Activated naive CD8-positive, alpha-beta T cell treated with anti-CD3 and anti-CD28 coated beads for 36 hours (primary cell): ENCODE measurements at places on chromosomes 2 and 18. TPM values are rescaled to one million over a fixed set of nuclear protein-coding genes. Genes with fewer than 3 reads are reported as not detected.

RBKS gene
- total RNA-seq: 5.1 TPM

- H3K27me3 ChIP-seq: no peaks in the 10 kb centered on the region
- H3K36me3 ChIP-seq: no peaks in the 10 kb centered on the region
- no peak overlapping the region for H3K4me3 ChIP-seq
- no peaks in the 10 kb centered on the region for H3K4me1 ChIP-seq
Observed at GRCh38 chr2:195929531-195929930, 139.1 kb downstream of the DNAH7 start.

GRCh38 chr2:58237741-58238140 lies 3.4 kb downstream of the FANCL start:
- DNase-seq: no peak
- no peak overlapping the region for H3K4me3 ChIP-seq
- peaks cover 24% of the 10 kb centered on the region for H3K36me3 ChIP-seq

DNA sequence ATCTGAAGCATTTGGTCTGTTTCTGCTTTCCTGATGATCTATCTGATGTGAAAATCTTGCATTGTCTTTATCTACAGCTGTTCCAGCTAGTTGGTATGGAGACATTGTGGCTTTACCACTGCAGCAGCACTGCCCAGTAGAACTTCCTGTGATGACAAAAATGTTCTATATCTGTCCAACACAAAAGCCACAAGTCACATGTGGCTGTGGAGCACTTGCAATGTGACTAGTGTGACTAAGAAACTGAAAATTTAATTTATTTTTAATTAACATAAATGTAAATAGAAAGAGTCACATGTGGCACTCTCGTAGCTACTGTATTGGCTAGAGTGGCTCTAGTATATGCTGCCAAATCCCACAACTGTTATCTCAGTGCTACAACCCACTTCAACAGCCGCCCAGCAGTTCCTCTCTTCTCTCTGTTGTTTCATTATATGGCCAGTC lies 425.7 kb downstream of the SETBP1 start:
- no peak overlapping the region for H3K27ac ChIP-seq
- H3K4me3 ChIP-seq: no peak overlapping the region
- no peak for DNase-seq
- no peaks in the 10 kb centered on the region for H3K4me1 ChIP-seq
- no peaks in the 10 kb centered on the region for H3K27me3 ChIP-seq

DNA sequence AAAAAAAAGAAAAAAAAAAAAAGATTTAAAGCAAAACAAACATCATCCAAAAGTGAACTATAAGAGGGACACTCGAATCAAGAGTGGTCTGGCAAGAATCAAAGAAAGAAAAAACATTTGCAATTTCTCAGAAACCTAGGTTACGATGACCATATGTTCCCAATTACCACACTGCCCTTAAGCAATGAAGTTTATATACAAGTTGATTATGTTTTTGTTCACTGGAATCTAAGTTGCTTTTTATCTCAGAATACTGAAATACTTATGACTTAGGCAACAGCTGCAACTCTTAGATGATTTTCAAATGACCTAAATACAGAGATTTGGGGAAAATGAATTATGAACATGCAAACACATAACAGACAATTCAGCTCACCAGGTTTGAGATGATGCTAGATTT lies 597.1 kb upstream of the CHAC2 start:
- no peaks in the 10 kb centered on the region for H3K27me3 ChIP-seq
- no peak for DNase-seq
- H3K27ac ChIP-seq: no peak overlapping the region
- H3K4me3 ChIP-seq: no peak overlapping the region
- no peaks in the 10 kb centered on the region for H3K4me1 ChIP-seq

IL36G gene
- total RNA-seq: not detected

ATG4B gene
- total RNA-seq: 72.5 TPM

GRCh38 chr2:138037090-138037489 lies 72.8 kb downstream of the HNMT start:
- DNase-seq: no peak
- H3K36me3 ChIP-seq: no peaks in the 10 kb centered on the region
- no peaks in the 10 kb centered on the region for H3K4me1 ChIP-seq

BUB1 gene
- 80.4 TPM for total RNA-seq

DNA sequence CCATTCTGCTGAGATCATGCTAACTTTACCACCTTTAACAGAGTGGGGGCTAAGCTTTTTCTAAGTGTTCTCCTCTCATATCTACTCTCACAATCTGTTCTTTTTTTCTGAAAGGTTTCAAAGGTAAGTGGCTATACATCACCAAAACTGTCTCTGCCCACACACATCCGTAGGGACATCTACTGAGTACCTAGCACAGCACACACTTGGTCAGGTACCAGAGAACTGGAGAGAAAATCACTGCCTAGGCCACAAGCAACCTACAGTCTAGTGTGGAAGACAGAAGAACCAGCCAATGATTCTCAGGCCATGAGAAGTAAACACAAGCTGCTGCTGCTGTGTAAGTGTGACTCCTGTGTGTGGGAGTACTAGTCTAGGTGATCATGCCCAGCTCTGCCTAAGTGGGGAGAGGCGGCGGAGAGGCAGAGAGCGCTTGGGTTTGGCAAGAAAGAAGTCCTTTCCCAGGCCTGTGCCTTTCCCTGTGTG lies 176.1 kb upstream of the ZFP36L2 start:
- H3K27me3 ChIP-seq: no peaks in the 10 kb centered on the region
- no peak overlapping the region for H3K4me3 ChIP-seq
- H3K36me3 ChIP-seq: peaks cover 5% of the 10 kb centered on the region
- DNase-seq: no peak
- H3K27ac ChIP-seq: no peak overlapping the region

DNA sequence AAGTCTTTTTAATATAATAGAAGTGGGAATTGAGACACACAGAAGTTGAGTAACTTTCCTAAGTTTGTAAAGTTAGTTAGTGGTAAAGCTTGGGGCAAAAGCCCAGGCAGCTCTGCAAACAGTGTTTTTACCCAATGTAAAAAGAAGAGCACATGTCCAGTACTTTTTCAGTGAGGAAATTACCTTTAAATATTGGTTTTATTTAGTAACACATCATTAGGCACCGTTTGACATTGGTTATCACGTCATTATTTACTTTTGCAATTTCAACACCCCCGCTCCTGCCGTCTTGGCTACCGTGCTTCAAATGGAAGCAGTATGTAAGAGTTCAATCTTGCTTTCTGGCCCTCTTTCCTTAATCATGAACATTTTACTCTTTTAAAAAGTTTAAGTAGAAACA lies 807.9 kb downstream of the EPHA4 start:
- no peaks in the 10 kb centered on the region for H3K36me3 ChIP-seq
- H3K27ac ChIP-seq: no peak overlapping the region
- H3K4me3 ChIP-seq: no peak overlapping the region
- DNase-seq: no peak
- no peaks in the 10 kb centered on the region for H3K4me1 ChIP-seq

- H3K36me3 ChIP-seq: peaks cover 20% of the 10 kb centered on the region
- no peak for DNase-seq
- H3K27me3 ChIP-seq: no peaks in the 10 kb centered on the region
- H3K4me3 ChIP-seq: no peak overlapping the region
- peaks cover 44% of the 10 kb centered on the region for H3K4me1 ChIP-seq
Observed at GRCh38 chr18:23068570-23069310, 66.5 kb upstream of the CABLES1 start.

- no peak overlapping the region for H3K4me3 ChIP-seq
- H3K4me1 ChIP-seq: peaks cover 7% of the 10 kb centered on the region
- no peak overlapping the region for H3K27ac ChIP-seq
- H3K36me3 ChIP-seq: no peaks in the 10 kb centered on the region
Observed at GRCh38 chr2:72139874-72140620, 7.6 kb downstream of the CYP26B1 start.

SLC4A5 gene
- 1.5 TPM for total RNA-seq

- H3K36me3 ChIP-seq: peaks cover 12% of the 10 kb centered on the region
- H3K4me3 ChIP-seq: no peak overlapping the region
- no peak overlapping the region for H3K27ac ChIP-seq
- no peaks in the 10 kb centered on the region for H3K27me3 ChIP-seq
Observed at GRCh38 chr2:157326698-157327097, 1.1 kb upstream of the ERMN start.

DNA sequence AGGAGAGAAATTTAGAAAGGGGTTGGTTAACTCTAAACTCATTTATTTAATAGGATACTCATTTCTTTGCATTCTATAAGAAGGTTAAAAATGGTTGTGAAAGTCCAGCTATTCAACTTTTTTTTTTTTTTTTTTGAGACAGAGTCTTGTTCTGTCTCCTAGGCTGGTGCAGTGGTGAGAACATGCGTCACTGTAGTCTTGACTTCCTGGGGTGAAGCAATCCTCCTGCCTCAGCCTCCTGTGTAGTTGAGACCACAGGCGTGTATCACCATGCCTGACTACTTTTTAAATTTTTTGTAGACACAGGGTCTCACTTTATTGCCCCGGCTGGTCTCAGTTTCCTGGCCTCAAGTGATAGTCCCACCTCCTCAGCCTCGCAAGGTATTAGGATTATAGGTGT lies 11.9 kb downstream of the ELP2 start:
- H3K4me1 ChIP-seq: peaks cover 10% of the 10 kb centered on the region
- H3K4me3 ChIP-seq: no peak overlapping the region
- DNase-seq: no peak
- no peaks in the 10 kb centered on the region for H3K27me3 ChIP-seq
- no peak overlapping the region for H3K27ac ChIP-seq
- H3K36me3 ChIP-seq: peaks cover 13% of the 10 kb centered on the region

DNA sequence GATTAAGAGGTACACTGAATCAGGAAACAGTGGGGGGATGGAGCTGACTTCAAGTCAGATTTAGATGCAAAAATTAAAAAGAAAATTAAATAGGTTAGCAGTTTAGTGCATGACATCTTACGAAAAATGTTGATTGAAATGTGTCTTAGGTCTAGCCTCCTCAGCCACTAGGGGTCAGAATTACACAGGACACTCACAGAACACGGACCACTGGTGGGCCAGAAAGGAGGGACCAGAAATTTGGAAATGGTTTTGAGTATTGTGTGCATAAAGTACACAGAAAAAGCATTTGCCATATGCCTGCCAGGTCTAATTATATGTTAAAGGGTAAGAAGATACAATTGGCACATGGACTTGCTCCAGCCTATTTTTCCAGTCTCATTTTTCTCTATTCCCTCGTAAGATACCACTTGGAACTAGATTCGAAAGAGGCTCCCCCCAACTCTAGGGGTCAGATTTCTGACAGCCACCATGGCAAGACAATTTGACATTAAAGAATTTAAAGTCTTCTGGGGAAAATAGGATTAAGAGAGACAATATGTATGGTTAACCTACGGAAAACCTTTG lies 550.2 kb upstream of the SETBP1 start:
- no peak overlapping the region for H3K27ac ChIP-seq
- no peaks in the 10 kb centered on the region for H3K27me3 ChIP-seq
- no peak overlapping the region for H3K4me3 ChIP-seq
- DNase-seq: no peak
- no peaks in the 10 kb centered on the region for H3K4me1 ChIP-seq
- no peaks in the 10 kb centered on the region for H3K36me3 ChIP-seq

DNA sequence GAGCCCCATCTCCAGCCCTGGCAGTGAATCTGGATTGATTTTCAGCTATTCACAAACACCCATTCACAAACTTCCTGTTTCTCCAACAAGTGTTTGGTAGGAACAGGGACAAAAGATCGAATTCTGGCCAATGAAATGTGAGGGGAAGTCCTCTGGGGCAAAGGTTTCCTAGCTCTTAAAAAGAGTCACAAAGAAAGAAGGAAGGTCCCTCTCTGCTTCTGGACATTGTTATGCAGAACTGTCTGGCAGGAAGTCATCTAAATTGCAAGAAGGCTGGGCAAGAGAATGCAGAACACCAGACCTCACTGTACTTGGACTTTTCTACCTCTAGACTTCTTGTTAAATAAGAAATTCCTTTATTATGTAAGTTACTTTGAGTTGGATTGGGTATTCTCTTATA lies 137.3 kb downstream of the CCDC148 start:
- H3K36me3 ChIP-seq: no peaks in the 10 kb centered on the region
- peaks cover 2% of the 10 kb centered on the region for H3K4me1 ChIP-seq
- no peak overlapping the region for H3K4me3 ChIP-seq
- peaks cover 9% of the 10 kb centered on the region for H3K27me3 ChIP-seq

ASPRV1 gene
- total RNA-seq: 0.54 TPM

DNA sequence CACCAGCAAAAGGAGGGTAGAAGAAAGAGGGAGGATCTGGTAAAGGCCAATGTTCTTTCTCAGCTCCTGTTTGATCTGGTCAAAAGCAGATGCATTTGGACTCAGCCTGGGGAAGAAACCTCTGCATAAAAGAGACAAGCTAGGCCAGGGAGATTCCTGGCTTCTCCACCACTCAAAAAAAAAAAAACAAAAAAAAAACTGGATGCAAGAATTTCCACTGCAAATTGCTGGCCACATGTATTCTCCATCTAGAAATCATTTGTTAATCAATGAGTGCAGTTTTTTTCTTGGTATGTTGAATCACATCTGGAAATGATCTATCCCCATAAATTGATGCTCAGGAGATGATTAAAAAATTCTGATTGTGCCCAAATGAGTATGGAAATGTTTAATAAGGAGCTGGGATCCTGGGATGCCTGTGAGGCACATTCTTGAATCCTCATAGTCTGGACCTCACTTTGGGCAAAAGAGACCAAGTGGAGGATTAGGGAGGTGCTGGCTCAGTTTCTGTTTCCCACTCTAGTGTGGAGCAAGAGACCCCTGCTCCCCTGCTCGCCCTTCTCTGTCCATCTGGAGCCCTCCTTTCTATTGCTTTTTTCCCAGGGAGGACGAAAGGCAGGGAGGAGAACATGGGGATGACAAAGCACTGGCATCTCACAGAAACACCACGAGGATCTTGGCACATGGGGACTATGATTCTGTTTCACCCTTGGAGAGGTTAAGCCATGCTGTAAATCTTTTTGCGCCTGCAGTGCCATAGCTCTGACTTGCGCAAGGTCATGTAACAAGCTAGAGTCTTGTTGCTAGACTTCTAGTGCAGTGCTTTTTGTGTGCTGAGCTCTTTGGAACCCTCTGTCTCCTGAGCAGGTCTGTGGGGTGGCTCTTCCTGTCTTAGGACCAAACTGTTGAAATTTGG lies 57.6 kb downstream of the APOB start:
- H3K36me3 ChIP-seq: no peaks in the 10 kb centered on the region
- peaks cover 3% of the 10 kb centered on the region for H3K27me3 ChIP-seq
- no peak overlapping the region for H3K4me3 ChIP-seq
- DNase-seq: no peak
- no peaks in the 10 kb centered on the region for H3K4me1 ChIP-seq

DNA sequence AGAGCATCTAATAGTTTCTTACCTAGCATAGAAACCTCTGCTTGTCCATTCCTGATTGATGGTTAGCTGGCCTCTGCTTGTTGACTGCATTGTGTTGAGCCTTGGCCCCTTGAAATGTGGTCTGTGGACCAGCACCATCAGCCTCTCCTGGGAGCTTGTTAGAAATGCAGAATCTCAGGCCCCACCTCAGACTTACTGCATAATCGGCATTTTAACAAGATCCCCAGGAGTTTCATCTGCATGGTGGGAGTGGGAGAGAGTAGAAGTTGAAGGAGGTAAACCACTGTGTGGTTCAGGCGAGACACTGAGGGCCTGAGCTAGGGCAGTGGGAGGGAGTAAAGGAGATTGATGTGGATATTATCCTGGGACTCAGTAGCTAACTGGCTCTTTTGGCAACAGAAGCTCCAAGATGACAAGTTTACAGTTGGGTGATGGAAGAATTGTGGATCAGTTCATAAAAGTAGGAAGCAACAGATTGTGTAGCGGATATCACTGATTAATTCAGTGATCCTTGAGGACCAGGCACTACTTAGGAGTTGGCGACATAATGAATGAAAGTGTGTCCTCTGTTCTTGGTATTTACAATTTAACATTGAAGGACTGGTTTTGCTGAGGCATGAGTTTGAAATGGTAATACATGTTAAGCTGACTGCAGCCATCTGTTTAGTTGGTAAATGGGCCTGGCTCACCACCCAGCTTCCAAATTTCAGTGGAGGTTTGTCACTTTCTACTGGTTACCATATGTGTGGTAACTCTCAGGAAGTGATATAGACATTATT lies 20.9 kb downstream of the PHLPP1 start:
- peaks cover 25% of the 10 kb centered on the region for H3K36me3 ChIP-seq
- no peak overlapping the region for H3K4me3 ChIP-seq
- H3K4me1 ChIP-seq: peaks cover 5% of the 10 kb centered on the region
- H3K27ac ChIP-seq: no peak overlapping the region
- H3K27me3 ChIP-seq: no peaks in the 10 kb centered on the region
